ENCODE measurements at places on chromosomes 3 and 15.

GRCh38 chr3:120450600-120451271 is at the start of gene FSTL1:
FSTL1 (minus strand) TSS chr3:120450992; CDS start chr3:120450746, 246 bp downstream.
- DNase-seq: no peak

GRCh38 chr15:71781179-71781964 is 29.0 kb upstream of the NR2E3 start:
- peak; percentile 14 for DNase-seq

DNA sequence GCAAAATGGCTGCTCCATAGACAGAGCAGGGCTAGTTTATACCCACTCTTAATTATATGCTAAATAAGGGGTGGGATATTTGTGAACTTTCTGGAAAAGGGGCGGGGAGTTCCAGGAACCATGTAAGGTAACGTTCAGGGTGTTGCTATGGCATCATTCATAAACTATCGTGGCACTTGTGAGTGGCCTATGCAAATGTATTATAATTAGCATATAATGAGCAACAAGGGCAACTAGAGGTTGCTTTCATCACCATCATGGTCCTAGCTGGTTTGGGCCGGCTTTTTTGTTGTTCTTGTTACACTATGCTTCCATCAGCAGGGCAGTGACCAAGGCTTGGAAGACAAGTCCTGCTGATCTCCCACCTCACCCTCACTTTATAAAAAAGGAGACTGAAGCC is 43.2 kb upstream of the FGD5 start:
- DNase-seq: no peak

DNA sequence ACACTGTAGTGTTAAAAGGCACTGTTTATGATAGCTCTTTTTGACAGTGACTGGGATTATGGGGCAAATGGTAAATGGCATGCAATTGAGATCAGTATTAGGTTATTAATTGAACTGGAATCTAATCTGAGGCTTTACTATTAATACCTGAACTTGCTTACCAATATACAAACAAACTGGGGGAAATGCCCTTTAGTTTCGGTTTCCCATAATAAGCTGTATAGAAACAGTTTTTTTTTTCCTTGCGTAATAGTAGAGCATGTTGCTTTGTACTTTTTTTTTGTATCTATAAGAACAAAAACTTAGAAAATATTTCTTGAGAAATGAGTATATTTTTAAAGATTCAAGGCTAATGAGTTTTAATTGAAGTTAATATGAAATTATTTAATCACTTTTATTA is 95.0 kb downstream of the FNDC3B start:
- no peak for DNase-seq

DNA sequence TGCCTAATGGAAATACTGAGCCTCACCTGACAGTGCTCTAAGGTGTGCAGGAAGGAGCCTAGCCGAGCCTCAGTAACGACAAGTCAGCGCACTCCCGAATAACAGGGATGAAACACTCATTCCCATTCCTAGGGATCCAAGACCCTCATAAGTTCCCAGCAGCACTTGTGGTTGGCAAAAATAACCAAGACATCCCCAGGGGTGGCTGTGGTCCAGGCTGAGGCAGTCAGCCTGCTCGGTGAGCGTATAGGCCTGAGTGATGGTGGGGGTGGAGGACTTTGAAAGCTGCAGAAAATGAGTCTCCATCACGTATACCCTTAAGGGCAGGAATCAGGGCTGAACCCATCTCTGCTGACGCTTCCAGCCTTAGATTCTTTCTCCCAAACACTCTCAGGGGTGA is 120.1 kb downstream of the SMAD6 start:
- no peak for DNase-seq

- DNase-seq: no peak
Observed at GRCh38 chr15:75109021-75109735, 85.8 kb downstream of the PPCDC start.

GRCh38 chr3:79211586-79212359 is 556.0 kb downstream of the ROBO1 start:
- DNase-seq: no peak

DNA sequence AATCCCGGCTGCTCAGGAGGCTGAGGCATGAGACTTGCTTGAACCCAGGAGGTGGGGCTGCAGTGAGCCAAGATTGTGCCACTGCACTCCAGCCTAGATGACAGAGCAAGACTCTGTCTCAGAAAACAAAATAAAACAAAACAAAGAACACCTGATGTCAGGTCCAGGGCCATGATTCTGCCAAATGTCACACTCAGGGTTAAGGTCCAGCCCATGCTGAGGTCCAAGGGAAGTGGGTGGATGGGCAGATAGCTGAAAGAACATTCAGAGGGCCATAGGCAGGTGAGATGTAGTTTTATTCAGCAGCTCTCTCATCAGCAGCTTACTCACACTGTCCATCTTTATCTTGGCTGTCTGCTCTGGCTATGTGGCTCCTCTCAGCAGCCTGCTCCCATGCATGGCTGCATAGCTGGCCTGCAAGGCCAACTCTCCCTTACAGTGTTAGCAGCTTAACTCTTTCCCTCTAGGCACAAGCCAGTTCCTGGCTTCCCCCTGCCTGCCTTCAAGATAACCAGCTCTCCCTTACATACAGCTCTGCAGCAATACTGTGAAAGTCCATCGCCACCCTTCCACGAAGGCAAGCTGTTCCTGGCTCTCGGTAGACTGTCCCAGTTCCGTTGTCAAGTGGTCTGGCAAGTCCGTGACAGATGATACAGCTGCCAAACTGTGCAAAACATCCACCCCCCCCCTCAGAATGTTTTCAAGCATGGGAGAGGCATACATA is 62.4 kb upstream of the SIAH2 start:
- DNase-seq: no peak

GRCh38 chr15:78130466-78131294 is 565 bp downstream of the CIB2 start:
- no peak for DNase-seq

DNA sequence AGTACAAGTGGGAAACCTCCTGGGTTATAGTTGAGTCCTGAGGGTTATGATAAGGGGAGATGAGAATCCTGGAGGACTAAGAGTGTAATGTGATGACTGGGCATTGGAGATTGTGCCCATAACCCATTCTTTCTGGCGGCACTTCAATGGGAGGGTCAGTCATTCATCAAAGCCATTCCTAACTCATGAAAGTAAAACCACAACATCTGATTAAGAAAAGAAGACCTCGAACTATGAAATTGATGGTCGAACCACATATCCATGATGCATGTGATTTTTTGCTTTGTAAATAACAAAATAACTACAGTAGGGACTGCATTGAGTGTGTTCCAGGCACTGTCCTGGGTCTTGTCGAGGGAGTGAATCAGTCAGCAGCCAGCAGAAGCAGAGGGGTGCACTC is 215.1 kb downstream of the SHQ1 start:
- DNase-seq: no peak

- no peak for DNase-seq
Observed at GRCh38 chr15:25900901-25901300, 37.8 kb upstream of the ATP10A start.

DNA sequence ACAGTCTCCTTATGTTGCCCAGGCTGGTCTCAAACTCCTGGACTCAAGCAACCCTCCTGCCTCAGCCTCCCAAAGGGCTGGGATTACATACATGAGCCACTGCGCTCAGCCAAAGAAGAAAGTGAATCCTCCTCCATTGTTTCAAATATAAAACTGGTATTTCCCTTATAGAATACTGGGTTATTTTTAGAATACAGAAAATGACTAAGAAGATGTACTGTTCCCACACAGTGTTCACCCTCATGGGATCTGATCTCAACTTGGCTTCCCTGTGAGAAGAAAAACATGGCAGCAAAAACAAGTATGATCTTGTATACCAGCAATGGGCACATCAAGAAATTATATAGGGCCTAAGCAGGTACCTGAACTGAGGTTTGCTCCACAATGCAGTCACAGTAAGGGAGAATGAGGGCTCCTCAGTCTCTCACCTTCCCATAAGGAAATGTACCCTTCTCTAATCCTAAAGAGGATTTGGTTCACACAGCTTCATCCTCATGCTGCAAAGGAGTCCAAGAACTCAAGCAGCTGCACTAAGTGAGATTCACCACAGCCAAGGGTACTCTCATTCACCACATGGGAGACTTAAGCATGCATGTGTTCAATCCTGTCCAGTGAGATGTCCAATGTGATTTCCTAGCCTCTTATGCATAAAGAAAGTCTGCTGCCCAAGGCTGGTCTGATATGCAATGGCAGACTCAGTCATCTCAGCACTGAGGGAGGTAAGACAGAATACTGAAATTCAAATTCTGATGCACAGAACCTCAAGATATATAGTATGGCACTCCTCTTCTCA is 25.8 kb downstream of the USP4 start:
- no peak for DNase-seq

DNA sequence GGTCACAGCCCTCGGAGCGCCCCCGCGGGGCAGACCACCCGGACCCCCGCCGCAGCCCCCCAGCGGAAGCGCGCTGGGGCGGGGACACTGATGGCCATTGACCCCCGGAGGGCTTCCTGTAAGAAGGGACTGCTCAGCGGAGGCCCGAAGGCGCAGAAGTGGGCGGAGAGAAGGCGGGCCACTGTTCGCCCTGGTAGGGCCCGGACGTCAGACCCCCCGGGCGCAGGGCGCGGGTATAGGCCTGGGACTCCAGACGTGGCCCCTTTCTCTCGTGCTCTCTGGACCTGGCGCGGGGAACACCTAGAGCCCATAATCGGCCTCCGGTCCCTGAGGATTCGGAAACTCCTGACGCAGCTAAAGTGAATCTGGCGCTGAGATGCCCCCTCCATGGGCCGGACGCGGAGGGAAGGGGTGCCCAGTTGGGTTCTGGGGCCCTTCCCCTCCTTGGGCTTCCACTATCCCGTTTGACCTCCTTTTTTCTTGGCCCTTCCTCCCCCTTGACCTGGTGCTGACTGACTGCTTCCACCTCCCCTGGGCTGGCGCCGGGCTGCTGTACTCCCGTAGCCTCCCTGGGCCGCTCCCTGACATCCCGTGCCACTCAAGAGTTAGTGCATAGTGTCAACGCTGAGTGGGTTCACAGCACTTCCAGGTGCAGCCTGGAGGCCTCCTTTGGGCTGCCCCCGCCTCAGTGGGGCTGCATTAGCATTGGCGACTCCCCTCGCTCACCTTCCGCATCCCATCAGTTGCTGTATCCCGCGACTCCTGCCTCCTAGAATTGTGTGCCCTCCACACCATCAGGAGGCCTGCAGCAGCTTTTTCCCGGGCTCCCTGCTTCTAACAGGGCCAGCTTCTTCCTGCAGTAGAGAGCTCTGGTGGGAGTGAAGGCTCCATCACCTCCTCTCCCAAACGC is 694 bp downstream of the ABTB1 start:
- no peak for DNase-seq

GRCh38 chr3:31891876-31892455 is 89.1 kb downstream of the OSBPL10 start:
- no peak for DNase-seq

DNA sequence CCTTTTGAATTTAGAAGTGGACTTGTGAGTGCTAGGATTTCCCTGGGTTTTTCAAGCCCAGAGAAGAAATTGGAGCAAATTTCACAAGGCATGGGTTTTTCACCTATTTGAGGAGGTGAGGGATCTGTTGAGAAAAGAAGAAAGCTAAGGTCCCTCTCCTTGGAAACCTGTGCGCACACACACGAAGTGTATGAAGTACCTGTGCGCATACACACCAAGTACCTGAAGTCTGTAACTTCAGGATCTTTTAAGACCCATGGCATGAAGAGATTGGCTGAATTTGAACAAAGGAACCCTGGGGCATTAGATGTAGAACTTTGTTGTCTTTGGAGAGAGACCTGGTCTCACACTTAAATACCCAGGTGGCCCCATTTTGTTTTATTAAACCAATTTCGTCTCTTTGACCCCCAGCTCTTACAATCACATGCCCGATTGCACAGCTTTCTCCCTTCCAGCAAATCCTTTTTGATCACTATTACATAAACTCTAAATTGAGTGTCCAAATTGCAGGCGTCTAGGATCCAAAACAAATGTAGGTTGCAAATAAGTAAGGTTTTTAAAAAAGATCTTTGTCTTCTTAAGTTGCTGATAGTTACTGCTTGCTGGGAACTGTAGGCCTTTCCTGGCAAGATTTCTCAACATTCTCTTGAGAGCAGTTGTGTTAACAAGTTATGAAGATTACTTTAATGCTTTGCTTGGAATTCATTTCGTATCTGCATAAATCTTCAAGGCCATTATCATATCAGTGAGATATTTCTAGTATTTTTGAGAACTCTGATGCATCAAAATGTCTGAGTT is 64.3 kb downstream of the CMTM8 start:
- no peak for DNase-seq

- no peak for DNase-seq
Observed at GRCh38 chr3:12982619-12983101, 90.6 kb downstream of the IQSEC1 start.

- no peak for DNase-seq
Observed at GRCh38 chr15:34359416-34359815, 7.6 kb downstream of the LPCAT4 start.

DNA sequence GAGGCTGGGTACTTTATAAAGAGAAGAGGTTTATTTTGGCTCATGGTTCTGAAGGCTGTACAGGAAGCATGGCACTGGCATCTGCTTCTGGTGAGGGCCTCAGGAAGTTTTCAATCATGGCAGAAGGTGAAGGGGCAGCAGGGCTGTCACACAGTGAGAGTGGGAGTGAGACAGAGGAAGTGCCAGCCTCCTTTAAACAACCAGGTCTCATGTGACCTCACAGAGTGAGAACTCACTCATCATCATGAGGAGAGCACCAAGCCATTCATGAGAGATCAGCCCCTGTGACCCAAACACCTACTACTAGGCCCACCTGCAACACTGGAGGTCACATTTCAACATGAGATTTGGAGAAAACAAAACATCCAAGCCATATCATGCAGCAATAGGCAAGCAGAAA is 9.3 kb upstream of the RFTN1 start:
- no peak for DNase-seq

- DNase-seq: no peak
Observed at GRCh38 chr3:49410066-49410845, 1.5 kb downstream of the RHOA start.

GRCh38 chr3:56254835-56255234 is 213.4 kb downstream of the ERC2 start:
- DNase-seq: no peak

DNA sequence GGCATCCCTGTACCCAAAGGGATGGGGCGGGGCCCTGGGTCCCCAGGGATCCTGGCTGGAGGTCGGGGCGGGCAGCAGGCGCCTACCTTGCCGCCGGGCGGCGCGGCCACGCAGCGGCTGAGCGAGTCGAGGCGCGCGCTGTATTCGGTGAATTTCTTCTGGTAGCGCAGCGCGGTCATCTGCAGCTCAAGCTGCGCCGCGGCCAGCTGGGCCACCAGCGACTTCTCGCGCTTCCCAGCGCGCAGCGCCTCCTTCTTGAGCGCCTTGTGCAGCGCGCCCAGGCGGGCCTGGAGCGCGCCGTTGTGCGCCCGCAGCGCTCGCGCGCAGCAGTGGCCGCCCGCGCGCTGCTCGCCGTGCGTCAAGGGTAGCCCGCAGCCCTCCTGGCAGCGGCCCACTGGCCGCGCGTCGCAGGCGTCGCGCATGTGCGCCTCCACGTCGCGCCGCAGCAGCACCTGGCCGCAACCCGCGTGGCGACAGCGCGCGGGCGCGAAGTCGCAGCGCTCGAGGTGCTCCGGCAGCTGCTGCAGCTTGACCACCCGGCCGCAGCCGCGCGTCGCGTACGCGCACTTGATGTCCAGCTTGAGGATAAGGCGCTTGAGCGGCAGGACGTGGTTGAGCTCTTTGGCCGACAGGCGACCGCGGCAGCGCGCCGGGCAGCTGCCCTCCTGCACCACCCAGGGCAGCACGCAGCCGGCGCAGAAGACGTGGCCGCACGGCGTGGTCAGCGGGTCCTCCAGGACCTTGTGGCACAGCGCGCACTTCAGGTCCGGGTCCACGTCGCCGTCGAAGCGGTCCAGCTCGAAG is 522 bp downstream of the PDZRN3 start:
- DNase-seq: no peak

Measured in AG04449 (cell line).